ENCODE measurements at places on chromosomes 1 and 21.
A peak's percentile ranks its signal among the peaks of the same experiment; 100 is the strongest.

DNA sequence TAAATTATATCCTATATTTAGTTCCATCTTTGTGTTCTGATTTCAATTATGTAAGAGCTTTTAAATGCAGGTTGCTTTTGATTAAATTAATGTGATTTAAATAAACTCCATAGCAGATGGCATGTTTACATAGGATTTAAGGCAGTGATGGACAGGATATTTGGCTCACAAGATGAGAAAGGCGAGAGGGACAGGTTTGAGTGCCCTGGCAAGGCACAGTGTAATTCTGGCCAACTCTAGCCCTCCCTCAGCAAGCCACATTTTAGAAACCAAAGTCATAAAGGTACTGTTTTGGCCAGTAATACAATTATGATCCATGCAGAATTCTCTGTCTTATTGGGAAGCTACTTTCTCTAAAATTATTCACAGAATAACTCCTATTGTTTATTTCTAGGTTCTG is 50.6 kb upstream of the C1orf146 start:
- no peak for DNase-seq

GRCh38 chr1:197471248-197471985 is 203.4 kb downstream of the CRB1 start:
- DNase-seq: peak; percentile 42

GRCh38 chr1:61070054-61070453 is 12.3 kb upstream of the NFIA start:
- no peak for DNase-seq

- DNase-seq: no peak
Measured at GRCh38 chr1:235411489-235412486, 44.6 kb downstream of the TBCE start.

DNA sequence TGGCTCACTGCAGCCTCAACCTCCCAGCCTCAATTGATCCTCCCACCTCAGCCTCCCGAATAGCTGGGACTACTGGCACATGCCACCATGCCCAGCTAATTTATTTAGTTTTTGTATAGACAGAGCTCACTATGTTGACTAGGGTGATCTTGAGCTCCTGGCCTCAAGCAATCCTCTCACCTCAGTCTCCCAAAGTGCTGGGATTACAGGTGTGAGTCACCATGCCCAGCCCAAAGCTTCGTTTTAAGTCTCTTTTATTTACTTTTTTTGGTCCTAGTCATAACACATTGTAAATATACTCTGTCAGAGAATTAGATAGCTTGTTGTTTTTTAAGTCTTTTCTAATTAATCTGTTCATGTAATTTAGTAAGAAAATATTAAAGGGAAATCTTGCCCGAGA is 42.8 kb downstream of the KCNK1 start:
- no peak for DNase-seq

- no peak for DNase-seq
Measured at GRCh38 chr1:97573553-97573952, 347.3 kb downstream of the DPYD start.

- DNase-seq: no peak
Measured at GRCh38 chr1:90340606-90341005, 345.7 kb downstream of the ZNF326 start.

GRCh38 chr1:1777583-1777899 is 729 bp downstream of the NADK start:
- no peak for DNase-seq

GRCh38 chr21:44598061-44598460 is 2.3 kb upstream of the KRTAP10-7 start:
- DNase-seq: no peak

DNA sequence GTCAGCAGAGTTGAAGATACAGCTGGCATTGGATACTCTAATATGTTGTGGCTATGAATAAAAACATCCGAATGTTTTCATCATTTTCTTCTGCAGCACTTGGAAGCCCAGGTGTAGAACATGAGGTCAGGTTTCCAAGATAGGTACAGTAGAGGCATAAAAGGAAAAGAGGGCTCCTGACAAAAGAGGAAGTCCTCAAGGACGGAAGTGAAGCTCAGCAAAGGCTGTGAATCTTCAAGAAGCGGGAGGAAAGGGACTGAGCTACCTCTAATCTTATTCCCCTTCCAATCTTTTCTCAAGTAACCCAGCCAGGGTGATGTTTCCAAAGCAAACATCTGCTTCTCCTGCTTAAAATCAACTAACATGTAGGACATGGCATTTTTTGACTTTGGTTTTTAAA is 4.4 kb upstream of the PIK3C2B start:
- no peak for DNase-seq

GRCh38 chr21:42784276-42784675 is 95.1 kb downstream of the WDR4 start:
- no peak for DNase-seq

DNA sequence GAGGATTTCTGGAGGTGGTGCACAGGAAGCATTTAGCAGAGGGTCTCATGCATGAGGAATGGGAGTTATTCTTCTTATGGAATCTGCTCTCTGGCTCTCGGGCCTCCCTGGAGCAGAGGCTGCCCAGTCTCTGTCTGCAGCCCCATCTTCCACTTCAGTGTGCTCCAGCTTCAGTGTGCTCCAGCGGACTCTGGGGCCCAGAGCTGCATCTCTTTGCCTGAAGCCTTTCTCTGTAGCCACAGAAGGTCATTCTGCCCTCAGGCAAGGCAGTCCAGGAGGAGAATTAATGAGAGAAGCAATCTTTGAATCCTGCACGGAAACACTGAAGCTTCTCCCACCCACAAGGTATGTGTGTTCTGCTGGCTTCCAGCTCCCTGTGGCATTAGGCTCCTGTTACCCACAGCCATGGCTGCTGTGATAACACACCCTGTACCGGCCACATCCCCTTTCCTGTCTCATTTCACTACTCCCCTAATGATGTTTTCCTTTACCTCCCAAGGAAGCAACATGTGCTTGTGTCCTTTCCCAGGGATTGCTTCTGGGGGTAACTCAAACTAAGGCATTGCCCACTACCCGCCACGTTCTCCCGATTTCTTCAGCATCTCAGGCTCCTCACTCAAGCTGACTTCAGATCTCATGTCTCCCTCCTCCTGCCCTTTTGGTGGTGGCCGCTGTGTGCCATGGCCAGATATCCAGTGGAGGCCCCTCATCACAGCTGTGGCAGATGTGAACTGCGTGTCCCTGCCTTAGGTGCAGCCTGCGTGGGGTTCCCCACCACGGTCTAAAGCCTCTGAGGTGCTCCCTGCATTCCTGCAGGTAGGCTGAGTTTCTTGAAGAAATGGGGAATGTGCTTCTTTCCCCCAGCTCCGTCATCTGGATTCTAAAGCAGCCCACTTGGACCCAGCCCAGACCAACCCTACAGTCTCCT is 181.2 kb upstream of the GALNT2 start:
- no peak for DNase-seq

DNA sequence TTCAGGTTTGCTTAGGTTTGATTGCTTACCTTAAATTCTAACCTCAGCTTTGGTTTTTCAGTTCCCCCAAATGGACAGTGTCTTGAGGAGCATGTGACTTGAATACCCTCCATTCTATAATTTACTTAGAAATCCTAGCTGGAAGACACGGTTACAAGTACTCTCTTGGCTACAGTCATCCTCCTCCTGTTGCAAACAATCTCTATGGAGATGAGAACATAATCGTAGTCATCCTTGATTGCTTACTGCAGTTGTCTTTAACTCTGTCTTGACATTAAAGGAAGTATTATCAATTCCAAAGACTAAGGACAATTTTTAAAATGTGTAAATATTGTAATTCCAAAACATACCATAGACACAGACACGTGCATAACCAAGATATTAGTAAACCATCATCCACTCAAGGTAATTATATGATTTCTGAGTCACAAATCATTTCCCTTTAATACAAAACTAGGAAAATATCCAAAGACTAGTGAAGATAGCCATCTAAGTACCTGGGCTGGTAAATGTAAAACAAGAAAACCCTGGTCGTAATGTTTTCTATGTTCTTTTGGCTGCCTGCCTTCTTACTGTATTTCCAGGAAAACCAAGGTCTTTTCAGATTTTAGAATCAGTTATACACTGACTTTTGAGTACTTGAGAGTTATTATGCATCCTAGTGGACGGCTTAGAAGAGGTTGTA is 149.9 kb downstream of the CHRM3 start:
- no peak for DNase-seq

GRCh38 chr1:214550013-214550856 is 1.2 kb downstream of the PTPN14 start:
- DNase-seq: no peak

GRCh38 chr1:200415789-200416593 is 6.2 kb upstream of the ZNF281 start:
- no peak for DNase-seq

GRCh38 chr1:10378081-10378841 is 20.6 kb upstream of the PGD start:
- DNase-seq: no peak

DNA sequence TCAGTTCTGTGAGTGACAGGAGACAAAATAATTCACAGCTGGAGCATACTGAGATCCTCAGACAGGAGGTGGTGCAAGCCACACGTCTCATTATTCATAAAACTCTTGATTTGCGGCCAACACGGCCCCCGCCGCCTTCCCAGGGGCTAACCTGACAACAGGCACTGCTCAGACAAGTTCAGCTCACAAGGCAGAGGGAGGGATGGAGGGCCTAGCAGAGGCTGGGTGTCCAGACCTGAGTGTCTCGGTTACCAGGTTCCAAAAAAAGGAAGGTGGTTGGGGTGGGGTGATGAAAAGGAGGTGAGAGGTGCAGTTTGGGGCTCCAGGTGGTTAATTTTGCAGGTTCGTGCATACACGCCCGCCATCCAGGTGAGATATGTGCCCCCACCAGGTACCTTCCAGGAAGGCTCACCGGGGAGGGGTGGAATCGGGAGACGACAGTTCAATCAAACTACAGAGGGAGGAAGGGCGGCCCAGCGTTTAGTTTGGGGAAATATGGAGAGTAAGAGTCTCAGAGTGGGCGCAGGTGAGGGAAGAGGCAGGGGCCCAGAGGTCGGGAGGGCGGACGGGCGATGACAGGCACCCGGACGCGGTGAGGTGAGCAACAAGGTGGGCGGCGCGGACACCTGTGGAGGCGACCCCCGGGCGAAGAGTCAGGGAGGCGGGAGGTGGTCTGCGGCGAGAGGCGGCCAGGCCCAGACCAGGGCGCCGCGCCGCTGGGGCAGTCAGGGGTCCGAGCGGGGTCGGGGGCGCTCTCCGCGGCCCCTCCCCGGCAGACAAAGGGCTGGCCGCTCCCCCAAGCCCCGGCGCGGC is 629 bp downstream of the CTNNBIP1 start:
- no peak for DNase-seq

DNA sequence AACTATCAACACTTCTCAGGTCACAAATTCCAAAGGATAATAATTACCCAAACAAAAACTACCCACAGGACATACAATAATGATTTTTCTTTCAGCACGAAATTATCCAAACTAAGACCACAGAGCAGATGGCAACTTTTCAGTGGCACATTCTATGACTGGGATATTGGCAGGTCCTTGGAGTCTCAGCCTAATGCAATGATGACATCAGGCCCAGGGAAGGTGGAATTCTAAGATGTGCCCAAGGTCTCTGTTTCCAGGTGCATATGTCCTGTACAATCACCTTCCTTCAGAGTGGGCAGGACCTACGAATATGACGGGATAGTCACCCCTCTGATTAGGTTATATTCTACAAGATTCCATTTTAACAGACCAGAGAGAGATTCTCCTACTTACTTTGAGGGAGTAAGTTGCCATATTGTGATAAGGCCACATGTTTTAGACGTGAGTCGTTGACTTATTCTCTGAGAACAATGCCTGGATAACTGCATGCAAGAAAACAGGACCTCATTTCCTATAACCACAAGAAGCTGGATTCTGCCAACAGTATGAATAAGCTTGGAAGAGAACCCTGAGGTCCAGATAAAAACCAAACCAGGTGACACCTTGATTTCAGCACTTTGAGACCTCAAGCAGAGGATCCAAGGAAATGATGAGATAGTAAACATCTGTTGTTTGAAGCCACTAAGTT is 69.9 kb downstream of the ZC3H11B start:
- no peak for DNase-seq

DNA sequence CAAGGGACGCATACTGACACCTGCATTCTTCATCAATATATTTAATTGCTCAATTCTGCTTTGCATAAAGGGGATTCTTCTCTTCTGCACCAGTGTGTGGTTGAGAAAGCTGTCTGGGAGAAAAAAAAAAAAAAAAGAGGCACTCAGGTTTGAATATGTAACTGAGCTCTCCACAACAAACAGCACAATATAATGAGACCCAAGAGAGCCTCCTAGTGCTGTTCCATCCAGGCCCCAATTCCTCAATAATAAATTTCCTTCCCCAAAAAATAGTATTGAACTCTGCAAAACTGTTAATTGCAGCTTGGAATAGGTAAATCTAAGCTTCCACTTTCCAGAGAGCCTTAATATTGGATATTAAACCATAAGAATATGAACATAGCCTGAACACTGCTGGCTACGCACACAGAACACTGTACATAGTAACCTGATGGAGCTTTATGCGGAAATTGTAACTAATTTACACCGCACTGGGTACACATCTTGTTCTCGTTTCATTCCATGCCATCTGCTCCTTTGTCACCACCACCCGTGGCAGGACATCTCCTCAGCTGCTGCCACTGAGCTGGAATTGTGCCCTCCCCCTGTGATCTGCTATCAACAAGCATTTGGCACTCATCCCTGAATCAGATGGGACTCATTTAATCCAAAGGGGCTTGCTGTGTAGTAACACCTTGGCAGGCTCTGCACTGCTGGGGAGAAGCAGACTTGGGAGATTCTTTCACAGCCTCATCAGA is 272.0 kb downstream of the HHIPL2 start:
- DNase-seq: no peak

DNA sequence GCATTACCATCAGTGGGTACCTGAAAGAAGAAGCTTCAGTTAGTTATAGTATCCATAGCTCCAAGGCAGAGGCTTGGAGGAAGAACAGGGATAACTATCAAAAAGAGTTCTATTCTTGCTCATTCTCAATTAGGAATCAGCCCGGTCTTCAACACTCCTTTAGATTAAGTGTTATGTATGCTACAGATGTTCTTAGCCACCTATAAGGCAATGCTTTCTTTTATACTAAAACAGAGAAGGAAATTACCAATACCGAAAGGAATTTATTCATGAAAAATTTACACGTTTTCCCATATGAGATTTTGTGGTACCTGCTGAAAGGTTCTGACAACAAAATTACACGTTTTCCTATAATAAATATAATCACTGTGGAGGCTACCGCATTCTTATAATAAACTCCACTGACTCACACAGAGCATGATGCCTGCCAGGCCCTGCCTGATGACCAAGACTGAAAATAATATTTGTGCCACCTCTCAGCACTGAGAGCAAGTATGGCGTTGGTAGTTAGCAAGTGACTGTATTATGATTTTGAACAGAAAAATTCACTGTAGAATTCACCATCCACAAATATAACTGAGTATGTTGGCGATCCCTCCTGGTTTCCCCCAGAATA is 58.3 kb downstream of the APP start:
- no peak for DNase-seq

GRCh38 chr1:201149400-201149799 is 4.9 kb downstream of the TMEM9 start:
- peak; percentile 80 for DNase-seq

GRCh38 chr1:89767618-89768017 is 53.2 kb upstream of the LRRC8D start:
- DNase-seq: no peak

GRCh38 chr1:52296345-52296744 is 69.7 kb downstream of the CC2D1B start:
- peak; percentile 64 for DNase-seq

All from iPS-NIHi11 (cell line).